ENCODE measurements at places on chromosomes 16 and 17.

DNA sequence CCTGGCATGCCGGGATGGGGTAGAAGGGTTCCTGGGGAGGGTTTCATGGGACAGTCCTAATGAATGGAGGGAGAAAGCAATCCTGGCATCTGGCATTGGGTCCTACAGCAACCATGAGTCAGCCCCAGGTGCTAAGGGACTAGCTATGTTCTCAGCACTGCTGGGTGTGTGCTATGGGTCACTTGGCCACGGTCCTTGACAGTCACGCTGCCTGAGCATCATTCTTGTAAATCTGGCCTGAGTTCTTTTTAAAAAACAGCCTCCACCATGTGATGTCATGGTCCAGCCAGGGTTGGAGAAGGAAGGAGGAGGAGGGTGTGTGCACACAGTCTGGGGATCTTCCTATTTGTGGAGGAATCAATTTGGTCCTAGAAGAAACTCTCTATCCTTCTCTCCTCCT lies 6.2 kb upstream of the RAMP2 start:
- DNase-seq: peak; percentile 78

DNA sequence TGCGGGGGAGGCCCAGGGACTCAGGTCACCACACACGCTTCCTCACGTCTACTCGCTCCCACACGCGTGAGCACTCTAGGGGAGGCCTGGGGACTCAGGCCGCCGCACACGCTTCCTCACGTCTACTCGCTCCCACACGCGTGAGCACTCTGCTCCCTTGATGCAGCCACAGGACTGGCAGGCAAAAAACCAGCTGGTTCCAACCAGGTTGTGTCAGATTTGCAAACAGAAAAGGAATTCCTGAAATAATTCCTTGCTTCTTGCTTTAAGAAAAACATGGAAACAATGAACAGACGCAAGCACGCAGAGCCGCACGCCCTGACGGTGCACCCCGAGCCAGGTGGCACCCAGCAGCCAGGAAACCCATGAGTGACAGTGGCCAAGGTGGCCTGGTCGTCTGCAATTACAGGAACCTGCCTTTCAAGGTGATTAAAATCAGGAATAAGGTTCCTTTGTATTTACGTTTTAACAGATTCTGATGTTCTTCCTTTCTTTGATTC lies 37.9 kb downstream of the LMF1 start:
- no peak for DNase-seq

GRCh38 chr17:36864827-36865430 lies 72.3 kb upstream of the LHX1 start:
- no peak for DNase-seq

- DNase-seq: no peak
Observed at GRCh38 chr16:84391151-84392030, 23.1 kb downstream of the ATP2C2 start.

DNA sequence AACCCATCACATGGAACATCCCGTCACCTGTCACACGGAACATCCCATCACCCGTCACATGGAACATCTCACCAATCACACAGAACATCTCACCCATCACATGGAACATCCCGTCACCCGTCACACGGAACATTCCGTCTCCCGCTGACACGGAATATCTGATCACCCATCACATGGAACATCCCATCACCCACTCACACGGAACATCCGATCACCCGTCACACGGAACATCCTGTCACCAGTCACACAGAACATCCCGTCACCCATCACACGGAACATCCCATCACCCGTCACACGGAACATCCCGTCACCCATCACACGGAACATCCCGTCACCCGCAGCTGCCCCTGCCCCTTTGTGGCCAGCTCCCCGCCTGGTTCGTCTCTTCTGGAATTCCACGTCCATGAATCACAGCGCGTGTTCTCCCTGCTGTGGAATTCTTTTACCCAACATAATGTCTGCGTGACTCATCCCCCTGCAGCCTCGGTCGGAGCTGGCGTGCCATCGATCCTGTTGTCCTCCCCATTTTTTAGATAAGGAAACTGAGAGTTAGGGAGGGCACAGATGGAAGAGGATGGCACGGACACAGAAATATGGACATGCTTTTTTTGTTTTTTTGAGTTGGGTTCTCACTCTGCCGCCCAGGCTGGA lies 5.6 kb downstream of the CPNE7 start:
- no peak for DNase-seq

DNA sequence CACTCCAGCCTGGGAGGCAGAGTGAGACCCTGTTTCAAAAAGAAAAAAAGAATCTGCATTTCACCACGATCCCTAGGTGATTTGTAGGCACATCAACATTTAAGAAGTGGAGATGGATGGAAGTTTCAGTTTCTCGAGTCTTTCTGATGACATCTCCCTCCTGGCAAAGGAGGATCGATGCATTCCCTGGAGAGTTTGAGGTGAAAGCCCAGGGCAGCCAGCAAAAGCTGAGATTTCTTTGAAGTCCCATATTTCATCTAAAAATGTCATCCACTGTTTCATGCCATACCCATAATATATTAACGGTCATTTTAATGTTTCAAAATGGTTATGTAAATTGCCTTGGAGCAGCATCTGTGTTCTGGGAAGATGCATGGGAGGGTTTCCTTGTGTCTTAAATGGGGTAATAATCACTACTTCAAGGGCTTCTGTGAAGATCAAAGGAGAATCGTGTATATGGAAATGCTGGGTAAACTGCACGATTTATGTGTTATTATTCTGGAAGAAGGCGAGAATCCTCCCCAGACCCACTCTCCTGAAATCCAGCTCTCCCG lies 63.4 kb downstream of the KATNIP start:
- DNase-seq: no peak

- DNase-seq: no peak
Observed at GRCh38 chr17:6361733-6362132, 73.2 kb downstream of the AIPL1 start.

DNA sequence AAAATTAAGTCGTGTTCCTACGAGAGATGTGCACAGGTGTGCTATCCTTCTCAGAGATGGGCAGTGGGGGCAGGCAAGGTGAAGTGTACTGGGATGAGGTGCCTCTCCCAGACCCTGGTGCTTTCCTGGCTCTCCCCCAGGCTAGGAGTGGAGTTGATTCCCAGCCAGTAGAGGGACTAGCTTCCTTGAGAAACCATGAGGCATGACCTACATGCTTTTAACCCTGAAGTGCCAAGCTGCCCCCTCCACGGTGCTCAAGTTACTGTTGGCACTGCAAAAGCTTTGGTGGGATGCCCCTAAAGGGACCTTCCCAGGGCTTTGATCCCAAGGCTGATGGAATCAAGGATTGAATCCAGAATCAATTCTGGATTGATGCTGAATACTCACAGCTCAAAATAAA lies 47.0 kb upstream of the SREBF1 start:
- no peak for DNase-seq
